ENCODE measurements at places on chromosomes 7 and 10.
A peak's percentile ranks its signal among the peaks of the same experiment; 100 is the strongest.

DNA sequence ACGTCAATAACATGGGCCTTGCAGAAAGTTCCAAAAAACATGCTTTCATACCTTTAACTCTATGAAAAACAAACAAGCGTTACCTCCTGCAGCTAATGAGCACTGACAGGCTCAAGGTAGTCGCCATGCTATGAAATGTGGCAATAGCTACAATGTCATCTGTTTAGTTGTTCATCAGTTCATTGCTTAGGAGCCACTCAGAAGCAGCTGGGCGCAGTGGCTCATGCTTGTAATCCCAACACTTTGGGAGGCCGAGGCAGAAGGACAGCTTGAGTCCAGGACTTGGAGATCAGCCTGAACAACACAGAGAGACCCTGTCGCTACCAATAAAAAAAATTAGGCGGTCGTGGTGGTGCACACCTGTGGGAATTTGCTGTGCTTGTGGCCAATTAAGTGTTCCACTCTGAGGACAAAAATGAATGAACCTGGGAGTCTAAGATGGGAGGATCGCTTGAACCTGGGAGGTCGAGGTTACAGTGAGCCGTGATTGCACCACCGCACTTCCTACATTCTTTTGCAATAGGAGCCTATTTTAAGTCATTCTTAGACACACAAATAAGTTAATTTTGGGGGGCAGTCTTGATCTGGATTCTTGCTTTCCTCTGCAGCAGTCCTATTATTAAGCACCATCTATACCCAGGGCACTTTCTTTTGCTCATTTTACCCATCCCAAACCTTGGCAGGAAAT, 276.2 kb upstream of the KLF14 start:
- DNase-seq: no peak

DNA sequence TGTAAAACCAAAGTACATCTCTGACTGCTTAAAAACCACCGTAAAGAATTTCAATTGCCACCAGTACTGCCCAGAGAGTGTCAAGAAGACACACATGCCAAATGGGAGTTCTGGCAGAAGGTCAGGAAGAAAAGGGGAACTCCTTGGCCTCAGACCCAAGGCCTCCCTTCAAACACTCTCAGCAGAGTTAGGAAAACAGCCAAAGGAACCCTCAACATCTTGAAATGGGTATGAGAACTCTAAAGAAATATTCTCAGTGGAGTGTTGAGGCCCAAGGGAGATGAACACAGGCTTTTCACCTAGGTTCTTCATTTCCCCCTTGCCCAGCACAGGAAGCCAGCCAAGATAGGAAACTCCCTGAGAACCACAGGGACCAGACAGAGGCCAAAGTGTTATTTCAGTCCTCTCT, 96.1 kb upstream of the ASAH2 start:
- no peak for DNase-seq

GRCh38 chr7:128417071-128417470, 7.3 kb upstream of the IMPDH1 start:
- no peak for DNase-seq

DNA sequence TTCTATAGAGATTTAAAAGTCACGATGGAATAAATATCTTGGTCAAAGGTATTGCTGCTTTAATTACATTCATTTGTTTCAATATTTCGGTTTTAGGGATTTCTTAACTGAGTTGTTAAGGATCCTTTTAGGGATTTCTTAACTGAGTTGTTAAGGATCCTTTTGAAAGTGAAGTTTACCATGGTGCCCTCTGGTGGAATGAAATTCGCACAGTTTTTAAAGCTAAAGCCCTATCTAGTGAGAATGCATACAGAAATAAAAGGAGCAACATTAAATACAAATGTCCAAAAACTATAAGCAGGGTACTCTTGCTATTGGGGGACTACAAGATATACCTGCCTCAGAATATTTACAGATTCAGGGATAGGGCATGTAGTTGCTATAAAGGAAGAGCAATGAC, 193.7 kb downstream of the RNLS start:
- peak; percentile 15 for DNase-seq

- no peak for DNase-seq
Observed at GRCh38 chr7:151890355-151891004, 13.6 kb upstream of the PRKAG2 start.

GRCh38 chr10:60310740-60311139, 78.9 kb downstream of the ANK3 start:
- DNase-seq: no peak

GRCh38 chr7:125504848-125505247, 575.2 kb upstream of the POT1 start:
- DNase-seq: no peak

GRCh38 chr10:3972460-3973301, 187.7 kb upstream of the KLF6 start:
- DNase-seq: no peak

DNA sequence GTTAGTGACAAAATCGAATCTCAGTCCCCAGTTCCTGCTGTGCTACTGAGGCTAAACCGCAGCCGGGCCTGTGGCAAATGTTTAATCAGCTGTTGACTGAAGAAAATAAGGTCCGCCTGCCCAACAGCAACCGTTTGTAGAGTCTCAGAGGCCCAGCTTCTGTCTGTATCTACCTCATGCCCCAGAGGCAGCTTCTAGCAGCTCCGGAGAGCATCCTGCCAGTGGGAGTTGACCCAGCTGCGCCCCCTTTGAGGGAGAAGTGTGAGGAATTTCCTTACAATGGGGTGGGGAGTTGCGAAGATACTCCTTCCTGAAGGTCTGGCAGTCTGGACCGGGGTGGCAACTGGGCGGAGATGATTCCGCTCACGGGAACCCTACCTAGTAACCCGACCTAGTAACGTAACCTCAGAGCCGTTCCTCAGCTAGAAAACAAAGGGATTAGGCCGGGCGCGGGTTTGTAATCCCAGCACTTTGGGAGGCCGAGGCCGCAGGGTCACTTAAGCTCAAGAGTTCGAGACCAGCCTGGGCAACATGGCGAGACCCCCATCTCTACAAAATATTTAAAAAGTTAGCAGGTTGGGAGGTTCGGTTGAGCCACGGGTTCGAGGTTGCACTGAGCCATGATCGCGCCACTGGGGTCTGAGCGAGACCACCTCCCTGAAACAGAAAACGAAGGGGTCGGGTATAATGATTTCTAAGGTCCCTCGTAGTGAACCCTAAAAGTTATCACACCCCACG, 846 bp upstream of the ZNF775 start:
- peak; percentile 37 for DNase-seq

DNA sequence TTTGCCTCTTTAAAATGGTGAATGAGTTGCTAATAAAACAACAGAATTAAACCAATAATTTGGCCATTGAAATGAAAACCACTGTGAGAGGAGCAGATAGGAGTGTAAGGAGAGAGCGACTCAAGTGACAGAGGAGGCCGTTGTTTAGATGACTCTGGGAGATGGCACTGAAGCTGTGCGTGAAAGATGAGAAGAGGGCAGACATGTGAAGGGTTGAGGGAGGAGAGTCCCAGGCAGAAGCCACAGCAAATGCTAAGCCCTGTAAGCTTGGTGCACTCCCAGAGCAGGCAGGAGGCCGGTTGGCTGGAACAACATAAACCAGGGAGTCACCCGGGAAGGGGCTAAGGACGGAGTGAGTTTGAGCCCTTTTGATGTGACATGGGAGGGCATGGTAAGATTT, 814 bp upstream of the OPALIN start:
- no peak for DNase-seq

DNA sequence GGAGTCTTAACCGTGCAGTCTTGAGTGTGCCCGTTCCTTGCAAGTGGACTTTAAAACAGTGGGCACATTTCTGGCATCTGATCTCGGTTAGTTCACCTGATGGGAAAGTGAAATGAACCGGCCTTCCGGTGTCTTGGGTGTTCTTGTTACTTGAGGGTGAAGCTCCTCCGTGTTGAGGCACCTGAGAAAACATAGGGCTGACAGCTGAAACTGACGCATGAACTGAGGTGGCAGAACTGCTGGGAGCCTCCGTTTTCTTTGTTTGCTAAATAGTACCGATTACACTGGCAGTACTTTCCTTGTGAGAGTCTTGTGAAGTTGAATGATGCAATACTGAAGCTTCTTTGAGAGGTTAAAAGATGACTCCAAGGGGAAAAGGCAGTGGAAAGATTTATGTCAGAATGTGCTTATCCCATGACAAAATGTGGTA, 62.8 kb upstream of the SAMD8 start:
- no peak for DNase-seq

GRCh38 chr7:144027070-144027469, 21.7 kb upstream of the OR2A5 start:
- DNase-seq: no peak

- DNase-seq: no peak
Observed at GRCh38 chr10:44925811-44926750, 14.9 kb downstream of the TMEM72 start.

DNA sequence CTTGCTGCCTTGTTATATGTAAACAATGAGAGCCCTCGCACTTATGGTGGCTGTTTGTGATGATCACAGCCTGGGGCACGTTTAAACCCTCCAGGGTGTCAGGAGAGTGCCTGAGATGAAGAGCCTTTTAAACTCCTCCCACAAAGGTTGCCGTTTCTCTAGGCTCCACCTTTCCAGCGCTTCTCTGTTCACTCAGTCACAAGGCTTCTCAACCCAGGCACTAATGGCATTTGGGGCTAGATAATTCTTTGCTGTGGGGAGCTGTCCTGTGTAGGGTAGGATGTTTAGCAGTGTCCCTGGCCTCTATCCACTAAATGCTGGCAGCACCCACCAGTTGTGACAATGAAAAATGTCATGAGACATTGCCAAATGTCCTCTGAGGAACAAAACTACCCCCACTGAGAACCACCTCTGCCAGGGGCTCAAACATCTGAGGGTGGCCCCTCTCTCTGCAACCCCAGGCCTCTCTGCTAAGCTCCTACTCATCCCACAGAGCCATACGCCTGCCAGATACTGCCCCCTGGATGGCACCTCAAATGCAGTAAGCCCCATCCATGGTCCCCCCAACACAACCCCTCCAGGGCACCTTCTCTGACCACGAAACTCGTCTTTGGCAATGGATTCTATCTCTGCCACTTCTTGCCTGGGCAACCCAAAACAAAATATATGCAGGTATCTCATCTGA, 144.3 kb upstream of the ZMIZ1 start:
- no peak for DNase-seq

GRCh38 chr10:92990615-92991014, 70.0 kb upstream of the CYP26C1 start:
- no peak for DNase-seq

DNA sequence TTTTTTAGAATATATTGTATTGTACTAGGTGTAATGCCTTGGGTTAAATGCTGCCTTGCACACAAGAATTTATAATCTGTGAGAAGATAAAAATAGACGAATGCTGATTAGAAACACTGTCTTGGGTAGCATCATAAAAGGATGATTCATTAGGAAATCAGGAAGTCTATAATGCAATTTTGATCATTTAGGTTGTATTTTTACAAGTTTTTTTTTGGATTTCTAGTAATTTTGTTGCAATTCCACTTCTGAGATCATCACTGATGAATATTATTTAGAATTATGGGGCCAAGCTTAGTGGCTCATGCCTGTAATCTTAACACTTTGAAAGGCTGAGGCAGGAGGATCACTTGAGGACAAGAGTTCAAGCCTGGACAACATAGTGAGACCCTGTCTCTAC, 29.6 kb downstream of the WBP1L start:
- no peak for DNase-seq

Measured in activated CD8-positive, alpha-beta memory T cell treated with anti-CD3 and anti-CD28 coated beads, Interleukin-2, amount 50 U/mL, for 4 hours (primary cell).